MV-4-11 (cell line): ENCODE measurements at places on chromosomes 16 and 17.

DNA sequence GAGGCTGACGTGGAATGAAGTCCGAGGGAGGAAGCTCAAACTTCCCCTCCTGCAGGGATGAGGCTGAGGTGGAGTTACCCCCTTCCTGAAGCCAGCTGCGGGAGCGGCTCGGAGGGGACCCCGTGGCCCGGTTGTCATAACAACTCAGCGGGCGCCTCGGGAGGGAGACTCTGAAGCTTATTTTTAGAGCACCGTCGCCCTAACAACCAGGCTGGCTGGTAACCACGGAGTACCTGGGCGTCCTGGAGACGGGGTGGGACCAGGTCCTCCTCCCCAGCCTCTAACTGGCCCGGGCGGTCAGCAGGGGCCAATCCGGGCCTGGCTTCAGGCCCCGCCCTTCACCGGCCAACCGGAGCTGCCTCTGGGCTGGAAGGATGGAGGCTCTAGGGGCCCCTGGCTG, 27.7 kb downstream of the NECAB2 start:
- no peak for DNase-seq

- DNase-seq = no peak
These were observed 17.5 kb downstream of the OTOP3 start for GRCh38 chr17:74953134-74953687.

- no peak for DNase-seq
These were observed 12.2 kb downstream of the ATP6V0D1 start for GRCh38 chr16:67468731-67469130.

DNA sequence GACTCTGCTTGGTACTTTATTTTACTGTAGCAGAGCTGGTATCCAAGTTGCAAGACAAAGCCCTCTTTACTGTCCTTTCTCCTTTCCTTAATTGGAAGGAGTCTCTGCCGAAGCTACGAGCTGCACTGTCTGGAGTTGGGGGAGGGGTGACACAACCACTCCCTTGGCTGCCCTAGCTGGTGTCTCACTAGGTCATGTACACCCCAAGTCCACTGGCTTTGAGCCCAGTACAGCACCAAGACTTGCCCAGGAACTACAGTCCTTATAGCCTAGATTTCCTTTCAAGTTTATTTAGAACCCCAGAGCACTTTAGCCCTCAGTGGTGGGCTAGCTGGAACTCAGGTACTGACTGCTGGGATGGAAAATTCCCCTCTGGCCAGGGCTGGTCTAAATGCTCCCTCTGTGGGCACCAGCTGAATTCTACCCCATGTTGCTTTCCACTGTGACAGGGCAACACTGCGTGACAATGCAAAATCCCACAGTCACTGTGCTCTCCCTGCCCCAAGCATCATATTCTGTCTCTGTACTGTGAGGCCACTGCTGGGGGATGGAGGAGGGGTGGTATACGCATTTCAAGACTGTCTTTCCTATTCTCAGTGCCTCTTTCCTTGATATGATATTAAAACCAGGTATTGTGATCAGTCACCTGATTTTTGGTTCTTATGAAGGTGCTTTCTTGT, 18.4 kb downstream of the EFCAB5 start:
- DNase-seq = no peak

- no peak for DNase-seq
These were observed 16.5 kb upstream of the SNN start for GRCh38 chr16:11651796-11652195.

- DNase-seq = no peak
These were observed 103.7 kb downstream of the GRIN2A start for GRCh38 chr16:10078541-10078949.

- DNase-seq = no peak
These were observed 760.1 kb downstream of the CDH11 start for GRCh38 chr16:64361753-64362152.

GRCh38 chr17:4161192-4161966, 18.4 kb downstream of the CYB5D2 start:
- DNase-seq = peak; percentile 82

- DNase-seq = peak; percentile 74
These were observed 49.5 kb downstream of the ZNF423 start for GRCh38 chr16:49806446-49806845.

DNA sequence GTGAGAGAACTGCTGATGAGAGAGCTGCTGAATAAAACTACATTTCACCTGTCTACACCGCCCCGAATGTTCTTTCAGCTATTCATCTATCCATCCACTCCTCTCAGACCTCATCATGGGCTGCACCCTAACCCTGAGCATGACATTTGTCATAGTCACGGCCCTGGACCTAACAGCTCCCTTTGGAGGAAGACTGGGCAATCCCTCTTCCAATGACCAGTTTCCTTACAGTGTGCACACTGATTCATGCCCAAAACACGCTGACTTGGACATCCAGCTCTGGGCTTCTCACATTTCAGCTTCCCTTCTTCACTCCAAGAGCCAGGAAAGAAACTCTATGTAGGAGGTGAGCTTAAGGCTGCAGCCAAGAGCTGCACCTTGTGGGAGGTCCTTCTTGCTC, 41.8 kb upstream of the ARL4D start:
- DNase-seq = no peak

DNA sequence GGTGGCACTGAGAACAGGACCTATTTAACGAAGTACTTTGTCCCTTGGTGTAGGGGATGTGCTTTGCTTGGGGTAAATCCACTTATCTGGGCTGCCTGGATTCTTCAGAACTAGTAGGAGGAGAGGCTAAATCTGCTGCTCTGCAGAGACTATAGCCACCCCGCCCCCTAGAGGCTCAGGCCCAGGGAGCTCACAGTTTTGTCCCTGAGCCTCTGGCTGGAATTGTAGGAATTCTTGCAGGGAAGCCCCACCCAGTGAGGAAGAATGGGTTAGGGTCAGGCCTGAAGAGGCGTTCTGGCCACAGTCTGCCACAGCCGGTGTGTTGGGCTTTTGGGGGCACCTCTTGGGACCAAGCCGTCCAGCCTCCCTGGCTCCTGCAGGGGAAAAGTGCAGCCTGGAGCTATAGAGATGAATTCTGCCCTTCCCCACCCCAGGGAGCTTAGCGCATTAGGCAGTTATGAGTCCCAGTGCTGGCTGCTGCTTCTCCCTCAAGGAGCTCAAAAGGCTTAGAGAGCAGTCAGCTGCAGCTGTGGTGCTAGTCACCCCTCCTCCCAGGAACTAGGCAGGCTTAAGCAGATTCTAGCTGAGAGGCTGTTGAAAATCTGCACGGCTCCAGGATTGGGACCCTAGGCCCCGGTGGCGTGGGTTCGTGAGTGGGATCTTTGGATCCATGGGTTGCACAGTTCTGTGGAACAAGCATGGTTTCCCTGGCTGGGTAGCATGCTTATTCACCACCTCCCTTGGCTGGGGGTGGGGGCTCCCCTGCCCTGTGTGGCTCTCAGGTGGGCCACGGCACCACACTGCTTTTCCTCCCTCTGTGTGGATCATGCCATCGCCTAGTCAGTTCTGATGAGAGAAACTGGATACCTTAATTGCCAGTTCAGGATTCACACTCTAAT, 237.4 kb upstream of the TOM1L1 start:
- peak; percentile 67 for DNase-seq

- no peak for DNase-seq
These were observed 16.3 kb downstream of the ENPP7 start for GRCh38 chr17:79746889-79747507.

DNA sequence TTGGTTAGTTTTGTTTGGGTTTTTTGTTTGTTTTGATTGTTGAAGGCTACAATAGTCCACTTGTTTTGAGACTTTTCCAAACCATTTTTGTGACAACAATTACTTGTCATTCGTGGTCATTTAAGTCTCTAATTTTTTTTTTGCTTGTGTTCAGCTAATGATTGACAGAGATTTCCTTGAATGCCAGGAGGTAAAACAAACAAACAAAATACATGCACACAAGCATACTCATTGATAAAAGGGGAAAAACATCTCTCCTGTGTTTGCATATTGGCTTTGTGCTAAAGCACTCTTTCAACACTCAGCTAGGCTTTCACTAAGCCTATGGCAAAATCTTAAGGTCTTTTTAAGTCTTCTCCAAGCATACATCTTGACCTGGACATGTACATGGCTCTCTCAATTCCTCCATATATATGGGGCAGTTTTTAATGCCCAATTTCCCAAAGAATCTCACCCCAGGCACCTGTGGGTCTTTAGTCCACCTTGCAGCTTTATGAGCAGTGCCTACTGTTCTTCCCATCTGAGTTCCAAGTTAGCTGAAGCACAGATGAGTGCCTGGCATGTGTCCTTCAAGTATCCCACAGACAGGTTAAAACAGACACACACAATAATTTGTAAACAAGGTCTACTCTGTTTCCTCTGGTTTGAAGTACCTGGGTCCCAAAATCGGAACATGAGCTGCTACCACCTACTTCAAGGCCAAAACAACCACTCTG, 24.2 kb upstream of the HS3ST3B1 start:
- DNase-seq = no peak

DNA sequence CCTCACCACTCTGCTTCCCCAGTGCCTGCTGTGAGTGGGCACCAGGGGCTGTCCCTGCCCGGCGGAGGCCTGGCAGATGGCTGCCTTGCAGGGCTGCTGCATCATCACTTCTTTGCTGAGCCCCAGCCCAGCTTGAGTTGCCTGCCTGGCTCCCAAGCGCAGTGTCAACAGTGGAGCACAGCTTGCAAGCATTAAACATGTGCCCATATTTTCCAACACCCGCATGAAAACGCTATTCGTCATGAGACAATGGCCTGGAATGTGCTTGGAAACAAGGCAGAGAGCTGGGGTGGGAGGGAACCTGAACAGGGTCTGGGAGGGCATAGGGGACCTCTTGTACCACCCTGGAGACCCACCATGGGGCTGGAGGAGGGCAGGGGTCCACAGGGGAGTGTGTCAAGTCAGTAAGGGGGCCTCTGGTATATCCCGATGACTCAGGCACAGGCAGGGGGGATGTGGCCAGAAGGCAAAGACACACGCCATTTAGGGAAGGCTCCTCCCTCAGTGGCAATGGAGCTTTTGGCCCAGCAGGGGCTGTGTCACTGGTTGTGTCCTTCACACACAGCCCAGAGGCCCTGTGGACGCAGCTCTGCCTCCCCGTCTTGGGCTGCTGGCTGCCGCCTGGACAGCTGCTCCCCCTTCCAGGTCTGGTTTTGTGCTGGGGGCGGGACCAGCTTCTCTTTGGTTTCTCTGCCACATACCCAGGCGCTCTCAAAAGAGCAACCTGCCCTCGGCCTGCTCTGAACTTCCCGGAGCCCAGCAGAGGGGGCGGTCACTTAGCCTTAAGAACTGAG, 17.4 kb upstream of the MTSS2 start:
- DNase-seq = no peak

GRCh38 chr17:18158022-18158600, 25.5 kb upstream of the ALKBH5 start:
- peak; percentile 81 for DNase-seq

DNA sequence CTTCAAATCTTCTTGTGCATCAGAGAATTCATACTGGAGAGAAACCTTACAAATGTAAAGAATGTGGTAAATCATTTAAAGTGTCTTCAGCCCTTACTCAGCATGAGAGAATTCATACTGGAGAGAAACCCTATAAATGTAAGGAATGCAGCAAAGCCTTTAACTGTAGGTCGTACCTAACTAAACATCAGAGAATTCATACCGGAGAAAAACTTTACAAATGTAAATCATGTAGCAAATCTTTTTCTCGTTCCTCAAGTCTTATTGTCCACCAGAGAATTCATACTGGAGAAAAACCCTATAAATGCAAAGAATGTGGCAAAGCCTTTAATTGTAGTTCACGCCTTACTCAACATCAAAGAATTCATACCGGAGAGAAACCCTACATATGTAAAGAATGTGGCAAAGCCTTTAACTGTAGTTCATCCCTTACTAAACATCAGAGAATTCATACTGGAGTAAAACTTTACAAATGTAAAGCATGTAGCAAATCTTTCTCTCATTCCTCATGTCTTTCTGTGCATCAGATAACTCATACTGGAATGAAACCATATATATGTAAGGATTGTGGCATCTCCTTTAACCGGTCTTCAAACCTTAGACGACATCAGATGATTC, 118.5 kb upstream of the ZNF267 start:
- no peak for DNase-seq

- no peak for DNase-seq
These were observed 113.7 kb upstream of the RBFOX1 start for GRCh38 chr16:7218936-7219335.

DNA sequence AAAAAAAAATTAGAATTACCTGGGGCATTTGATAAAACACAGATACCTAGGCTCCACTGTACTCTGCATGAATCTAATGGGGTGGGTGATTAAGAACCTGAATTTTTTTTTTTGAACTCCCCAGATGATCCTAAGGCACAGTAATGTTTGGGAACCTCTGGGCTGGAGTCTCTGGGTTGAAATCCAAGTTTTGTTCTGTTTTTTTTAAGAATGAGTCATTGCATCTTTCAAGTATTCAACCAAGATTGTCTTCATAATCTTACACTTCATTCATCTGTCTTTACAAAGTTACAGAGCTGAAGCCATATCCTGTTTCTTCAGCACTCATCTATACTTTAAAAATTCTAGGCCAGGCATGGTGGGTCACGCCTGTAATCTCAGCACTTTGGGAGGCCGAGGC, 52.6 kb downstream of the PIGL start:
- DNase-seq = peak; percentile 18

GRCh38 chr17:40456396-40456951, 13.2 kb downstream of the IGFBP4 start:
- no peak for DNase-seq

DNA sequence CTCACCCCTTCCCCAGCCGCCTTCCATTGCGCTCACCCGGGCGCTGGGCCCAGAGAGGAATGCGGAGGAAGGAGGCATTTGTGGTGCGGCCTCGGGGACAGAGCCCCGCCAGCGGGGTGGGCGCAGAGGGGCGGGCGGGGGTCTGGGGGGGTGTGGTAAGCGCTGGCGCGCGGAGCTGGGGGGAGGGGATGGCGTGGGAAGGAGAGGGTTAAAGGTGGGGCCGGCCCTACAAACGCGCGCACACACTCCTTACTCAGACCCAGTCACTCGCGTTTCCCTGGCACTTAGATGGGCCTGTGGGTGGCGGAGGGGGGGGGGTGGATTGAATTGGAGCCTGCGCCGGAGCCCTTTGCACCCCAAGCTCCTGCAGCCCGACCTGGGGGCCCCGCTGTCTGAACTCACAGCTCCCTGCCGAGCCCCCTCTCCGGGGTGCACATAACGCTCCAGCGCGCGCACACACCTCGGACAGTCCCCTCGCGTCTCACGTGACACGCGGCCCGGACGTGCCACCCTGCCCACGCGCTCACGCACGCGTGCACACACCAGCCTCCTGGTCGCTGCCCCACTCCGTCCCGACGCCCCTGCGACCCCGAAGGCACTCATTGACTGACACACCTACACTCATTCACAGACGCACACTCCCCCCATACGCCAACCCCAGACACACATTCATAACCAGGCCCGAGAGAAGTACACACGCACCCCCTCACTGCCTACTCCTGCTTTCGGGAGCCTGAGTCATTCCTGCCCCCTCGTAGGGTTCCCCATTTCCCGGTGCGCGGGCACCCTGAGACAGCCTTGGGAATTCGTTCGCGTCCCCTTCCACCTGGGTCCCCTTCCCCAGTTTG, 844 bp downstream of the TBKBP1 start:
- peak; percentile 60 for DNase-seq

DNA sequence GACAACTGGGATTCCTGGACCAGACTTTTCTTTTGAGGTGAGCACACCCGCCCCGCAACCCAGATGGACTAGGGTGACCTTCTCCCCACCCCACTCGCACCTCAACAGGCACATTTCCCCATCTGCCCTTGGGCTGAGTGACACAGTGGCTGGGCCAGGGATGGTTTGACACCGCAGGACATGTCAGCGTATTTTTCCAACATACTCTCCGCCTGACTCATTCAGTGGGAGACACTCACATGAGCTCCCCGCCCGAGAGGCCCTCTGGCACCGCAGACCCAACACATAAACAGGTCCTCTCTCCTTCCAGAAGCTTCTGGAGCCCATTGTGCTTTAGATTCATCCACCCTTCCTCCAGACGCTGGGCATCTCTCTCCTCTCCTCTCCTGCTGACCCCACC, 69.4 kb downstream of the ZDHHC7 start:
- no peak for DNase-seq
